ENCODE measurements at places on chromosomes 13 and 19. TPM values are rescaled to one million over a fixed set of nuclear protein-coding genes. Genes with fewer than 3 reads are reported as not detected.

ATP4B gene
- total RNA-seq, result not detected

CYP4F2 gene
- total RNA-seq, result 0.42 TPM

POGLUT2 gene
- total RNA-seq, result 21.8 TPM

KCTD4 gene
- total RNA-seq, result not detected

RUBCNL gene
- total RNA-seq, result 0.64 TPM

ONECUT3 gene
- not detected for total RNA-seq

CASP14 gene
- total RNA-seq, result not detected

MRPL54 gene
- total RNA-seq, result 152 TPM

FPR1 gene
- not detected for total RNA-seq

SYNGR4 gene
- total RNA-seq, result not detected

Measured in A375 (cell line).